Activated naive CD4-positive, alpha-beta T cell (primary cell): ENCODE measurements at places on chromosomes 11 and 22.

DNA sequence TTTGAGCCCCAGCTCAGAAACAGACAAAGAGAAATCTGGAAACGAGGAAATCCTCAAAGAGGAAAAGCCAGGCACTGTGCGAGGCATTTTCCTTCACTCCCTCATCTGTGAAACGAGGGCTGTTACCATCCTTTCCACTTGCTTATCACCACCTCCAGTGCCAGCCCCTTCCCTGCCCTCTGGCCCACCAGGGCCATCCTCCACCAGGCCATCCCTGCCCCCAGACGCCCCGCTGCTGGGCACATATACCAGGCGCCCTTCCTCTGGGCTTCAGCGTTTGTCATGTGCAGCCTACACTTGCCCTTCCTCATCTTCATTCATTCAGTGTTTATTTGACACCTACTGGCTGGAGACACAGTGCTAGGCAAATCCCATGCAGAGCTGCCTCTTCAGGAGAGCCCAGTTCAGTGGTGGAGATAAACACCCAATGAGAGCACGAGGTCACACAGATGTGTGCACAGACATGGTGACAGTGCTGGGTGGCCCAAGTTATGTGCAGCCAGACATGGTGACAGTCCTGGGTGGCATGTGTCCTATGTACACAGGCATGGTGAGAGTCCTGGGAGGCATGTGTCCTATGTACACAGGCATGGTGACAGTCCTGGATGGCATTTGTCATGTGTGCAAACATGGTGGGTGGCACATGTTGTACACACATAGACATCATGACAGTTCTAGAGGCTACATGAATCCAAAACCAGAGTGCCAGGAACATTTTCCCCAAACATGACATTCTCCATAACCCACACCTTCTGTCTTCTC, 9.7 kb downstream of the SPTBN2 start:
- DNase-seq, result no peak

GRCh38 chr11:69362315-69362714, 68.4 kb downstream of the MYEOV start:
- DNase-seq, result no peak

DNA sequence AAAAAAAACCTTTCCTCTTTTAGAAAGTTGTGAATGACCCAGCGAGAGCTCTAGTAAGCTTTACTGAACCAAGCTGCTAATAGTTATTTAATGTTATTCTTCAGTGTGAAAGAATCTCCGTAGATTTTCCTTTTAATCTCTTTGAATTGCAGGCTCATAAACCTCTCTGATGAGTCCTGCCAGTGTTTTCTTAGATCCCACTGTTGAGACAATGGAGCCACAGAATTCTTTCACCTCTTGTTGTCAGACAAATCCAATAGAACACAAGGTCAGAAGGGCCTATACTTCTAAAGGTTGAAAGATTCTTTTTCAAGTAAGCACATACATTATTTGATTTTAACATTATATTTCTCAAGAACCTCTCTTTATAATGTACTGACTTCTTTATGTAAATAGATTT, 52.2 kb downstream of the DNAJC24 start:
- no peak for DNase-seq

DNA sequence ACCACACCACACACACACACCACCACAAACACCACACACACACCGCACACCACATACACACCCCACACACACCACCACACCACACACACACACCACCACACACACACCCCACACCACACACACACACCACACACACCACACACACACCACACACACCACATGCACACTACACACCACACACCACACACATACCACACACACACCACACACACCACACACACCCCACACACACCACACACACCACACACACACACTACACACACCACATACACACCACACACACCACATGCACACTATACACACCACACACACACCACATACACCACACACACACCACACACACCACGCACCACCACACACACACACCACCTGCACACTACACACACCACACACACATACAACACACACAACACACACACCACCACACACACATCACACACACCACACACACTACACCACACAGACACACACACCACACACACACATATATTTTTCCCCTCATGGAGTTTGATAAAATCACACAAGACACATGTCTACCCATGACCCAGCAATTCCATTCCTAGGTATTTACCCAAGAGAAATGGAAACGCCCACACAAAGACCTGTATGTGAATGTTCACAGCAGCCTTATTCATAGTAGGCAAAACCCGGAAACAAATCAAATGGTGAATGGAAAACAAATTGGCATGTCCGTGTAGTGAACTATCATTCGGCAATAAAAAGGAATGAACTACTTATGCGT, 14.3 kb downstream of the CD5 start:
- DNase-seq, result no peak

DNA sequence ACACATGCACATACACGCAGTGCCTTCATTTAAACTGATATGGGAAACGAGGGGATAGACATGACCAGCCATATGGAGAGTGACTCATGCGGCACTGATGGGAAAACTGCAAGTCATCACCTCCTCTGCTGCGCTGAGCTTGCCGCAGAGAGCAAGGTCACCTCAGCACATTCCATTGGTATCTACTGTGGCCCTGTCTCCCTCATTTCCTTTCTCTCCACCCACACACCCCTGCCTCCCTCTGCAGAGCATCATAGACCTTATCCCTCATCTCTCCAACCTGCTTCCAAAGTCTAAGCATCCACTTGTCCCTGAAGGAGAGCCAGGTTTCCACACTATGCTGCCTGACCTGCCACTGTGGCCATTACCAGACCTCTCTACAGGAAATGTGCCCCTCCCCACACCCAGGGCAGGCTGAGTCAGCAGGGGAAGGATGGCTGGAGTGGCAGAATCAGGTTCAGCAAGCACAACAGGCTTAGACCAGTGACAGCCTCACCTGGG, 116.9 kb upstream of the SNX19 start:
- DNase-seq, result no peak

DNA sequence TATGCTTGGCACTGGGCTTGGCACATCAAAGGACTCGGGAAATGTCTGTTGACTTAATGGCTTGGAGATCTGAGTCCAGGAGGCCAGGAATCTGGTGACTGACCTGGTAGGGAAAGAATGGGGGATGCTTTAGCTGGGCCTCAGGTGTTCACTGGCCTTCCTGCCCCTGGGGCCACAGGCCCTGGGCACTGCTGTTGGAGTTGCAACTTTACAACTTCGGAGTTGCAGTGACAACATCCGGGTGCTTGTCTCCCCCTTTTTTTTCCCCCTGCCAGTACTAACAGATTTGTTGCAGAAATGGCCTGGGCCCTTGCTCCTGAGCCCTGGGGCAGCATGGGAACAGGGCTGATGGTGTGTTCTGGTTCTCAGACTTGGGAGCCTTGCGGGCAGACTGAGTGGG, 23.8 kb downstream of the OSBP2 start:
- DNase-seq, result no peak

- DNase-seq, result no peak
Observed at GRCh38 chr11:99979042-99979441, 708.0 kb upstream of the ARHGAP42 start.

GRCh38 chr11:130634961-130635473, 186.6 kb downstream of the ADAMTS15 start:
- DNase-seq, result no peak

- DNase-seq, result no peak
Observed at GRCh38 chr11:119055901-119056300, 1.1 kb downstream of the HYOU1 start.

DNA sequence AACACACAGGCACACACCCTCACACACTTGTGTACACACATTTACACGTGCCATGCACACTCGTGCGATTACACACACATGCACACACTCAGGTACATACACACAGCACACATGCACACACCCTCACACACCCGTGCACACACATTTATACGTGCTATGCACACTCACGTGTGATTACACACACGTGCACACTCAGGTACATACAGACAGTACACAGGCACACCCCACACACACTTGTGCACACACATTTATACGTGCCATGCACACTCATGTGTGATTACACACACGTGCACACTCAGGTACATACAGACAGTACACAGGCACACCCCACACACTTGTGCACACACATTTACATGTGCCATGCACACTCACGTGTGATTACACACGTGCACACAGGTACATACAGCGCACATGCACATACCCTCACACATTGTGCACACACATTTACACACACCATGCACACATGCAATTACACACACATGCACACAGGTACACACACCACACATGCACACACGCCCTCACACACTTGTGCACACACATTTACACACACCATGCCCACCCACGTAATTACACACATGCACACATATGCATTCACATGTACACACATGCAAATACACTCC, 4.6 kb downstream of the IFITM10 start:
- no peak for DNase-seq

- DNase-seq, result no peak
Observed at GRCh38 chr22:44815099-44816070, 63.0 kb downstream of the ARHGAP8 start.

GRCh38 chr22:50222508-50222907, 21.7 kb downstream of the SELENOO start:
- no peak for DNase-seq

GRCh38 chr11:42996421-42997307, 315.1 kb upstream of the API5 start:
- DNase-seq, result no peak

- no peak for DNase-seq
Observed at GRCh38 chr11:57343825-57344224, 5.7 kb downstream of the P2RX3 start.

- no peak for DNase-seq
Observed at GRCh38 chr22:35605851-35606481, 11.2 kb downstream of the MB start.

DNA sequence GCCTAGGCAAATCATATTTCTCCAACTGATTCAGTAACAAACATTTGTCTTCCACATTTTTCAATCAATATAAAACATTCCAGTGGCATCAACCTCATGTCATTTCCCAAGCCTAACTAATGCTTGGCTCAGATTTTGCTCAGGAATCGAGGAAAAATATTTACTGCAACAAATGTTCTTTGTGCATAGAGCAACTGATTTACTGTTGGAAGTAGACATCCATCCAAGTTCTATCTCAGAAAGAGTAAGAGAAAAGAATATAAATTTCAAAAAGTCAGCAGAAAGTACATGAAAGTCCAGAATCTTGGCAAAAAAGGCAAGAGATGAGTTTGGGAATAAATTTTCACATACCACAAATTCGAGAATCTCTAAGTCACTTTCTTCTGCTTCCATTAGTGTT, 2245.0 kb upstream of the RAG2 start:
- no peak for DNase-seq

DNA sequence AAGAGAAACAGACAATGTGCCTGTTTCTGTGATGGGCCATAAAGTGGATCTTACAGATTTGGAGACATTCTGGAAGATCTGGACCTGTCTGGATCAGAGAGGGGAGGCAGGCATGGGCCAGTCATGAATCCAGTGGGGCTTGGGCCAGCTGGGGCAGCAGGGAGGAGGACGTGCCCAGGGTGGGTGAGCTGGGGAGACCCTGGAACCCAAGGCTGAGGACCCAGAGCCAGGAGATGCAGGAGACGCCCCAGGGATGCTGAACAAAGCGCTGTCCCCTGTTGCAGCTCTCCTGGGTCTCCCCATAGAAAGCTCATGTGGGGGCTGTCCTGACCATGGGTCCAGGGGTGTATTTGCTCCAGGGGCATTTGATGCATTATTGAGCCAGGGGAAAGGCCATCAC, 1.5 kb upstream of the APOBEC3A start:
- DNase-seq, result no peak

GRCh38 chr11:83120327-83120726, 36.6 kb upstream of the PCF11 start:
- no peak for DNase-seq

- DNase-seq, result no peak
Observed at GRCh38 chr11:129395432-129395831, 19.8 kb downstream of the BARX2 start.

DNA sequence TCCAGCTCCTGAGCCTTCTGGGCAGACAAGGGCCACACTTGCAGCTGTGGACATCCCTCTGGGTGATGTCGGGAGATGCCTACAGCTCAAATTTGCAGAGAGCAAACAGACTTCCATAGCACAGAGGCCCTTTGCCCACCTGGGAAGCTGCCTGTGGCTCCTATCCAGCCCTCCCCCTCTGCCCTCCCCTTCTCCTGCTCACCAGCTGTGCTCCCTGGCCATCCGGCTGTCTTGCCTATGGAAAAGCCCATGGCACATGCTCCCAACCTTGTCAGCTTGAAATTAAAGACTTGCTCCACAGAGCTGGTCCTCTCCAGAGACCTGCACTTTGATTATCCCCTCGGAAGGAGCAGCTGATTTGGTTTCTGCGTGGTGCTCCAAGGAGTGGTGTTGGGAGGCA, 118.9 kb upstream of the NECTIN1 start:
- no peak for DNase-seq

- DNase-seq, result no peak
Observed at GRCh38 chr11:34509336-34509876, 4.2 kb downstream of the ELF5 start.

GRCh38 chr11:131499199-131499598, 128.8 kb downstream of the NTM start:
- DNase-seq, result no peak

DNA sequence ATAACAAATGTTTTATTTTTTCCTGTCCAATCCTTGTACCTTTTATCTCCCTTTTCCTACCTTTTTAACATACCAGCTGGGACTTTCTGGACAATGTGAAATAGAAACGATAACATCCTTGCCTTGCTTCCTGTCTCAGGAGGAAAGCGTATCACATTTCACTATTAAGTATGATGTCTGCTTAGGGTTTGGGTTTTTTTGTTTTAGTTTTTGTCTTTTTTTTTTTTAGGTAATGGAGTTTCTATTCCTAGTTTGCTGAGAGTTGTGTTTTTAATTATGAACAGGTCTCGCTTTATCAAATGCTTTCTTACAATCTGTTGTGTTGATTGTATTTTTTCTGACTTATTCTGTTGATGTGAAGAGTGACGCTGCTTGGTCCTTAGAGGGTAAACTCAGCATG, 64.2 kb upstream of the KCNQ1OT1 start:
- no peak for DNase-seq

DNA sequence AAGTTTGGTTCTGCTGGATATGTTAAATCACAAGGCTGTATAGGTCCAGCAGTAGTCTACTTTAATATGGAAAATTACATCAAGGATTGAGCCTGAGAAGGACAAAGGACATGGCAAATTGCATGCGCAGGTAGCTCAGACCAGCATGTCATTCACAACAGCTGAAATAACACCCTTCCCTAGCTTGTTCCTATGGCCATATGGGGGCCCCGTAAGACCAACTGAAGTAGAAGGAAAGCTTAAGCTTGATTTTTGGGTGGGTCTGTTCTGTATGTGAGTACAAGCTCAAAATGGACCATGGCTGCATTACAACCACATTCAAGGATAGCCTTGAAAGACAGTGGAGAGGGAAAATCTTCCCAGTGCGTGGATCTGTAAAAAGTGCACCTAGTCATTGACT, 20.6 kb upstream of the PDE3B start:
- DNase-seq, result no peak

GRCh38 chr22:19745155-19746101, 15.2 kb upstream of the TBX1 start:
- no peak for DNase-seq

DNA sequence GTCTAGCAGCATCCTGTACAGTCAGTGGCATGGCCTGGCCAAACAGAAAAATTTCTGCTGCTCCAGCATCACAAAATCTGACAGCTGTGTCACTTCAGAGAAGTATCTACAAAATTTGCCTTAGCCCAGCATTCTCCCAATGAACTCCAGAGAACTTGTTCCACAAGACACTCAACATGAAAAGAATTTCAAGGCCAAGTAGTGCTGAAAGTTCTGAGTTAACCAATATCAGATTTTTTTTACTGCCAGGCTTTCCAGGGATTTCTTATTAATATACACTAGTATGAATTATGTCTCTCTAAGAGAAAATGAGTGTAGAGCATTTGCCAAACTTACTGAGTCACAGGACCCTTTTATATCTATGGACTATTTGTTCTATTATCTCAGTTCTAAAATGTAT, 68.8 kb downstream of the OR5AK2 start:
- DNase-seq, result no peak
